Lung microvascular endothelial cell (primary cell): ENCODE measurements at places on chromosomes 1 and 21. TPM values are rescaled to one million over a fixed set of nuclear protein-coding genes. Genes with fewer than 3 reads are reported as not detected.

GRCh38 chr1:59833991-59834390, 19.2 kb downstream of the HOOK1 start:
- no peak for DNase-seq

- DNase-seq: peak; percentile 94
Measured at GRCh38 chr21:39312112-39313041, 1.1 kb downstream of the BRWD1 start.

DNA sequence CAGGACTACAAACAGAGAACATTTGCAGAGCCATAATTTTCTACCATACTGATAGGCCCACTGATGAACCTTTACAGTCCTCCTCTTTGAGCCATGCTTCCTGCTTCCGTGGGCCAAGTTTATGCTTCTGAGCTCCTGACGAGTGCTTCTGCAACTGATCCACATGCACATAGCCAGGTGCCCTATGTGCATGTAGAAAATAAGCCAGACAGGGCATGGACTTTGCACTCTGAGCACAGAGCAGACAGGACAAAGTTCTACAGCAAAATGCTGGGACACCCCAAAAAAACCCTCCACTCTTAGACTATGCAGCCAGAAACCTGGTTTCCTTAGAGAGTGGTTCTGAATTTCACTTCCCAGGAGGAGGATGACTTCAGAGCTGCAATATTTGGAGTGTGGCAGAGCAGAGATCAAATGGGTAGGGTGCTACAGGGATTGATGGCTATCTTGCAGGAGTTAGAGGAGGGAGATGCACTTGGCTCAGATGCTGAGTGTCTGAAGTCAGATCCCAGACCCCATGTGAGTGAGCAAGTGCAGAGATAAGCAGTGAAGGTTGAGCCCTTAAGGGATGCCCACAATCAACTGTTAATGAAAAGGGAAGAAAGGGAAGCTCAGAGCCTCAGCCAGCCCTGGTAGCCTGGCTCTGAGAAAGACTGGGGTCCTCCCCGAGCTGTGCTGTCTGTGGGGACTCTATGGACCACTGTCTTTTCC, 230.9 kb downstream of the DUSP10 start:
- DNase-seq: no peak

DNA sequence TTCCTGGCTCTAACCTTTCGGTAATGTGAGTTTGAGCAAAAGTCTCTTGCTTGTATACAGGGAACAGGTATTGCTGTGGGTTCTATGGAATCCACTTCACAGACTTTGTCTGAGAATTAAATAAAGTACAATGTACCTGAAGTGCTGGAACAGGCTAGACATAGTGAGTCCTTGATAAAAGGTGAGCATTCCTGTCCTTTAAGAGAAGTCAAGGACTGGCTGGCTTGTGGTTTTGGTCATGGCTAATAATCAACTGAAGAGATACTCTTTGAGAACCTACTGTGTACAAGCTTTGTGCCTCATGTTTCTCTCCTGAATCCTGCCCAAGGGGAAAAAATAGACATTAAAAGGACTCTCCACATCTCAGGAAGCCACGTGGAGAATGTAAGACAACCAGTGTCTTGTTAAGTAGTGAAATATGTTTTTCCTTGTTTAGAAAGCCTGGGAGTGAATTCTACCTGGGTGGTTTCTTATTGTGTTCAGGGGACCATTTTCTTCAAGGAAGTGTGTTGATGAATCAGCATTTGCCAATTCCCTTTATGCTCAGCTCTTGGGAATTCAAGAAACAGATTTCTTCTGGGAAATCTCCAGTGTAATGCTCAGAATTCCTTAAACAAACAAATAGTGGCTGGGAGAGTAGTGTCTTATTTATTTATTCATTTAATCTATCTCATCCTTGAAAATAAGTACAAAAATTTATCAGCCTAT, 55.2 kb upstream of the PLD5 start:
- DNase-seq: no peak

GRCh38 chr1:212205006-212205405, 80.2 kb upstream of the PPP2R5A start:
- DNase-seq: no peak

GRCh38 chr1:215418876-215419447, 148.1 kb upstream of the KCTD3 start:
- DNase-seq: no peak

The TMPRSS2 gene
- not detected in 2 replicates for total RNA-seq

The C1orf185 gene
- total RNA-seq: not detected in 2 replicates

The SLC44A5 gene
- 0.99 and 2.2 TPM in 2 replicates for total RNA-seq
